ENCODE measurements at places on chromosomes 16 and 17.

DNA sequence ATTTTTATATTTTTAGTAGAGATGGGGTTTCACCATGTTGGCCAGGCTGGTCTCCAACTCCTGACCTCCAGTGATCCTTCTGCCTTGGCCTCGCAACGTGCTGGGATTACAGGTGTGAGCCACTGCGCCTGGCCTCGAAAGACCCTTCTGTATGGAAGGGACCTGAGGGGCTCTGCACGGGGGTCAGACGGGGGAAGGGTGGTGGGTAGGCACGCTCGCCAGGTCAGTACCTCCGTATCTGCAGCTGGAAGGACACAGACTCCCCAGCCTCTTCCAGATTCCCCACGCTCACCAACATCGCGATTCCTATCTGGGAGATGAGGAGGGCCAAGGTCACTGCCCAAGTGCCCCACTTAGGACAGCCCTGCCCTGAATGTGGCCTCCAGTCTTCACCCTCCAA, 12.7 kb downstream of the ITGA2B start:
- no peak for DNase-seq

GRCh38 chr17:21039839-21040575, 2.8 kb downstream of the USP22 start:
- peak; percentile 49 for DNase-seq

DNA sequence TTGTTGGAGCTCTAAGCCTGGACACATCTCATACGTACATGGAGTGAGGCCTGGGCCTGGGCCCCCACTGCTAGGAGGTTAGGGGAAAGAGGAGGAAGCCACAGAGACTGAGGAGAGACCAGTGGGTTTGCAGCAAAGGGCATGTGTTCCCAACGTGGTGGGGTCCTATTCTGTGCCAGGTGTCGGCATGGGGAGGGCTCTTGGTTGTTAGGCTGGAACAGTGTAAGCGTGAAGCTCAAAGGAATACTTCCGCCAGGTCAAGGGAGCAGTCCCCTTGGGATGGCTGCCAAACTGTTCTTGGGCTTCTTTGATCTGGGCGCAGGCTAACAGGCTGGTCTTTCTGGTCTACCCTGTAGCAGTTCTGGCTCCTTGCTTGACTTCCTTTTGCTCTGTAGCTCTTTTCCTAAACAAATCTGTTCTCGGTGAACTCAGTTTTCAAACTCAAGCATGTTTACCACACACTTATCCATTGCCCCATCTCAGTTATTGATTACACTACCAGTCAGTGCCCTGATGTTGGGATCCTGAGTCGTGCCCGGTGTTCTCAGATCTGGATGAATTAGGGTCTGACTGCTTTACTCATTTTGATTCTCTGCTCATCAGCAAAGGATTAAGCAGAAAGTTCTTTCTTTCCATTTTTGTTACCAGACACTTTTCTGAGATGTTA, 36.4 kb downstream of the GPT2 start:
- DNase-seq: no peak

- DNase-seq: no peak
These were observed 3.5 kb upstream of the CAPNS2 start for GRCh38 chr16:55562936-55563335.

DNA sequence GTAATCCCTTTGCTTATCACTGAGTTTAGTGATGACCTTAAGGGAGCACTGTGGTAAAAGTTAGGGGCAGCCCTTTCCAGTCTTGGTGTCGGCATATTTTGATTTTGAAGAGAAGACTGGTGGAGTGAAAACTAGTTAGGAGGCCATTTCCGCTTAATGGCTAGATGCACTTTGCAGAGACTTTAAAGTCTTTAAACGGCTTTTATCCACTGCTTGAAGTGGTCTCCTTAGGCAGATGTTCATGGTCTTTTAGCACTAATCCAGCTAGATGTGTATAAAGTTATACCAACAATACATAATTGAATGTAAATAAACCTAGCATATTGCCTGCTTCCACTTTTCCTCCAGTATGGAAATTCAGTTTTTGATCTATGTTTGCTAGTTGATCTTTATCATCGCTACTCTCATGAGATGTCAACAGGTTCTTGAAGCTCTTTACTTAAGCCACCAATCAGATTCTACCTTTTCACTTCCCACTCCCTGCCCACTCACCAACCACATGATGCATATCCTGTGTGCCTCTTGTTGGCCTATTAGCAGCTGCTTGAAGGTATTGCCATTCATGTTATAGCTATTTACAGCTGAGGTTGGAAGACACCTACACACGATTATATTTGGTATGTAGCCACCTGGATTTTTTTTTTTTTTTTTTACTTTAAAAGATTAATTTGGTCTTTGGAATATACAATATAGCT, 132.0 kb downstream of the NLK start:
- DNase-seq: peak; percentile 14

GRCh38 chr16:3068487-3068886, 3.0 kb downstream of the IL32 start:
- DNase-seq: no peak

DNA sequence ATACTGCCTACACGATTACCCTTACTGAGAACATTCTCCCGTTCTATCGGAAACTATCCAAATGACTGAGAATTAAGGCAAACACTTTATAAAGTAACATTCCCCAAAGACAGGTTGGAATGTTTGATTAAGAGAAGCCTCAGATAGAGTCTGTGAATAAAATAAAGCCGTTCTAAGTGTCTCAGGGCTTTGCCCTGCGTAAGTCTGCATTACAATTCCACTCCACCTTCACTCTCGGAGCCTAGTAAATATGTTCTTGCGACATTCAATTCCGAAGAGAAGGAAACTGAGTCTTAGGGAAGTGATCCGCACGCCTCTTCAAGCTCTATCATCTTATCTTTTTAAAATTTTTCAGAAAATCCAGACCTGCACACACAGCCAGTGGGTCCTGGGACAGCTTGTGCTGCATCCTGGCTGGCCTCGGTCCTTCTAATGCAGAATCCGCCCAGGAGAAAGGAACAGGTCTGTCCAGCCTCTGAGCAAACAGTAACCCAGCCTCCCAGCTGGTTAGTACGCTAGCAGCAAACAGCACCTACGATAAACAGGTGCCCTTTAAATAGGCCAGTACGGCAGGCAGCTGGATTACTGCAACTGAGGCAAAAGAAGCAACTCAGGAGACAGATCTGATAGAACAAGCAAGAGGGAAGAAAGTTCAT, 254.1 kb upstream of the IRX3 start:
- no peak for DNase-seq

DNA sequence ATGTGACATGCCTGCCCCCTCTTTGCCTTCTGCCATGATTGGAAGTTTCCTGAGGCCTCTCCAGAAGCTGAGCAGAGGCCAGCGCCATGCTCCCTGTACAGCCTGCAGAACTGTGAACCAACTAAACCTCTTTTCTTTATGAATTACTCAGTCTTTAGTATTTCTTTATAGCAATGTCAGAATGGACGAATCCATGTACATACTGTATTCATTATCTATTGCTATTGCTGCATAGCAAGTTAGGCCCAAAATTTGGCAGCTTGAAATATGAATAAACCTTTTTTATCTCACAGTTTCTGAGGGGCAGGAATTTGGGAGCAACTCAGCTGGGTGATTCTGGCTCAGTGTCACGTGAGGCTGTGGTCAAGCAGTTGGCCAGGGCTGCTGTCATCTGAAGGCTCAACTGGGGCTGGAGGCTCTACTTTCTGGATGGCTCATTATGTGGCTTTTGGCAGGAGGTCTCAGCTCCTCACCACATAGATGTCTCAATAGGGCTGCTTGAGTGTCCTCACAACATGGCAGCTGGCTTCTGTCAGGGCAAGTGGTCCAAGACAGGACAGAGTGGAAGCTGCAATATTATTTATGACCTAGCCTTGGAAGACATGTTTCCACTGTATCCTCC, 40.0 kb downstream of the SOCS1 start:
- DNase-seq: no peak

DNA sequence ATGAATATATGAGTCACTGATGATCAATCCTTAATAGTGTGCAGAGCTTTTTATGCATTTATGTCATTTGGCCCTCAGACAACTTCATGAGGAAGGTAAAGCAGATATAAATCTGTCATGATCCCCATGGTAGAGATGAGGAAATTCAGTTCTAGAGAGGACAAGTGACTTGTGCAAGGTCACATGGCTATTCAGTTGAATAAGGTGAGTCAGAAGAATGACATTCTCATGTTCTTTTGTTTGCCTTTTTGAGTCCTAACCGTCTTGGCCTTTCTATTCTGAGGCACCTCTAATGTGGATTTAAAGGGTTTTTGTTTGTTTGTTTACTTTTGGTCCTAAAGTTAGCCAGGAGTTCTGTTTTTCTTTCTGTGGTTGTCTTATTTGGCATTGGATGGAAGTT, 116.2 kb upstream of the ELAC2 start:
- no peak for DNase-seq

DNA sequence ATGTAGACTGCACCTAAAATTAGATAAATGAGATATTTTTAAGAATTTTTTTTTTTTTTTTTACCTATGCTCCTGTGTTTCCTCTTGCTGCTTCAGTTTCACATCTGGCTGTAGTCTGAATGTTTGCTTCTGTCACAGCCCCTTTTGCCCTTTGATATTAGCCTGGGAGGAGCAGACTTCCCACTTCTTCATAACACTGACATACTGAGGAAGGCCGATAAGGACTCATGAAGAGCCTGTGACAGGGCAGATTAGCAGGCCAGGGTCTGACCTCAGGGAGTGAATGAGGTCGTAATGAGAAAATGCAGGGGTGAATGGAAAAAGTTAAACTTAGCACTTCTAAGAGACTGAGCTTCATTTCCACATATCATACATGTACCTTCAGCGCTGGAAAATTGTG, at the start of gene SLFN14:
Gene SLFN14 (minus strand): TSS at position 117 of the 400 bp plus-strand sequence. CDS start 2,757 bp downstream, outside the sequence.
- DNase-seq: no peak

- DNase-seq: no peak
These were observed 15.2 kb upstream of the DPEP1 start for GRCh38 chr16:89598199-89598598.

DNA sequence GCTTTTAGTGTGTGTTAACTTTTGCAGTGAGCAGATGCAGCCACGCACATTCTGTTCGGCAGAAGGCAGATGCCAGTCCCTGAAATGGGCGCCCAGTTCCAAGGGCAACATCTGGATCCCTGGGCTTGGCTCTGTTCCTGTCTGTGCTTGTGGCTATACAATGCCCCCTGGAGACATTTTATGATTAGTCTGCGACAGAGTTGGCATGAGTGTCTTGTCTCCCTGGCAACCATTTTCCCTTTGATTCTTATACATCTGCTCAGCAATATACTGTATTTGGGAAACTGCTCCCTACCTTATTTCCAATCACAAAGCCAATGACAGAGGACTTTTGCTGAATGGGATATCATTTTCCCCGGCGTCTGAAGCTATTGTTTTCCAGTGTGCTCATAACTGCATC, 1629.5 kb upstream of the GOT2 start:
- no peak for DNase-seq

GRCh38 chr16:73010150-73010676, 37.7 kb downstream of the ZFHX3 start:
- no peak for DNase-seq

DNA sequence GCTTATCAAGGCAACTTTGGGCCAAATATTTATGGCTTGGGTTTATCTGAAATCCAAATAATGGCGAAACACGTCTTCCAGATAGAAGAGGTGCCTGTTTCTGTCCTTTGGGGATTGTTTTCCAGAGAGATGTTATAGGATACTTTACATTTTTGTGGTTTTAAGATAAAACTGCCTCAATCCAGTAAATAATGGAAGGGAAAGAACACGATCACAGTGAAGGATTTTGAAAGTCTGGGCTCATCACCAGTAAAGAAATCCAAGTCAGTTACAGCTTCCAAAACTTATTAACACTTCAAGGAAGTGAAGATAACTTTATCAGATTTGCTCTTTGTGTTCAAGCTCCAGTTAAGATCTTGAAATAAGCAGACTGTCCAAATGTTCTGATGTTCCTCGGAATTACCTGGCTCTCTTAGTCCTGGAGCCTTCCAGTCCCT, 30.1 kb downstream of the DNAH2 start:
- no peak for DNase-seq

DNA sequence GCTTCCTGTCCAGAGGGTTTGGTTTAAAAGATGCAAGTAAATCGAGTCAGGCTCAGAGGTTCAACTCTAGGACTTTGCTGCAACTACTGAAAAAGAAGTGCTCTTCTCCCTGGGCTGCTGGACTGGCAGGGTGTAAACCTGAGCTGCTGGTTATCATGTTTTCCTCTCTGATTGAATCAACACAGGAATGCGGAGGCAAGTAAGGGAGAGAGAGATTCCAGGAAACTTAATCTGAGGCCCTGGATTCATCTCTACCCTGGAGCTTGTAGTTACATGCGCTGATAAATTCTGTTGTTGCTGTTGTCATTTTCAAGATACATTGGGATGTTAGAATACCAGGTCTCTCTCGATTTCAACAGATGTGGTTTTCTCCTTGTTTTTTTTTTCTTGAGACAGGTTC, 8.2 kb upstream of the HS3ST3A1 start:
- DNase-seq: no peak

- DNase-seq: no peak
These were observed 25.8 kb downstream of the CNGB1 start for GRCh38 chr16:57944970-57945739.

DNA sequence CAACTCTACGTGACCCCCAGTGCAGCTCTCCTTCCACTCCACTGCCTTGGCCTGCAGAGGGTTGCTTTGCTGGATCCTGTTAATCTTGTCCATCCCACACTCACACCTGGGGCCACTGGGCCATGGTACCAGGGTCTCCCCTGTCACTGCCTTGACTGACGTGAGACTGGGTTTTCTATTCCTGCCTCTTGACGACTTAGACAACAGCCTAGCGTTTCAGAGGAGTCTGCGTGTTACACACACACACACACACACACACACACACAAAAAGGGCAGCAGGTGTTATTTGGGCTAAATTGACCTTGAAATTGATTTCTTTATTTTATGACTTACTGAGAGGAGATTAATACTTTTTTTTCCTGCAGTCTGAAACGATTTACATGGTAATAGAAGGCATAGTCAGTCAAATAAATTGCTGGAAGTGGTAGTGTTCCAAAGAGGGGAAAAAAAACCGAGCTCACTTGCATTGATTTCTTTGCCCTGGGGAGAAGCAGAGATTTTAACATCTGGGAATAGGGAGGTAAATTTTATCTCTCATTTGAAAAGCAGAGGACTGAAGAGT, 492.3 kb upstream of the EEF2KMT start:
- no peak for DNase-seq

DNA sequence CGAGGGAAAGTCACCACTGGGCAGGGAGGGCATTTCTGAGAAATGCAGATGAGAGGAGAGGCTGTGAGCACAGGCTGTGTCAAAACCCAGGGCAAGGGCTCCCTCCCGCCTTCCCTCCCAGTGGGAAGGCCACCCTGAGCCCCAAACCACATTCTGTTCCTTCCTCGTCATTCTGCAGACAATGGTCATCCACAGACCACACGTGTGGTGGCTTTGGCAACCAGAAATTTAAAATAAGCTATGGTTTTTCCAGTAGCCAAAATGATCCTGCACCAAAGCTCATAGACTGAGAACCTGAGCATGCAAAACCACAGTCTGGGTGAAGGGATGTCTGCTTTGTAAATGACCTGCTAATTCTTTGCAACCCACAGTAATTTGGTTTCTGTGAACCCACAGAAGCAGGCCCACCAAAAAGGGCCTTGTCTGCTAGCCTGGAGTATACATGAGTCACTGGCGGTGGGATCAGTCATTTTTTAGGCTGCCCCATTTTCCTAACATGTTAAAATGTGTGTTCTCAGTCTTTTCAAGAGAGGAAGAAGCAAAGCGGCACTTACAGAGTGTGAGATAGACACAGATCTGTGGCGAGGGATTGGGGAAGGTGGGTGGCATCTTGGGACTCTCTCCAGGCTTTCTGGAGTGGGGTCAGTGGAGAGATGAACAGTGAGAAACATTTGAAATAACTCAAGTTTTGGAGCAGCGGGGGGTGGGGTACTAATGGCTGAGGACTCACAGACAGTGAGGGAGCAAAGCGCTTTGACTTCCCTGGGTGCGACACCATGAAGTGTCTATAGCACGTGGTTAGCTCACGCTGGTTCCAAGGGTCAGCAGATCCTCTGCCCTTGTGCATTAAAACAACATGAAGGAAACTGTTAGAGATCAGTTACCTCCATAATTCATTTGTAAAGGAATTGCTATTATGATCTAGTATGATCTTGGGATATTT, 20.5 kb downstream of the GRB7 start:
- DNase-seq: peak; percentile 91

Measured in CD4-positive, alpha-beta T cell treated with Interleukin-2 at 100 ng/mL for 4 hours (primary cell).